ENCODE measurements at places on chromosomes 2 and 18.

DNA sequence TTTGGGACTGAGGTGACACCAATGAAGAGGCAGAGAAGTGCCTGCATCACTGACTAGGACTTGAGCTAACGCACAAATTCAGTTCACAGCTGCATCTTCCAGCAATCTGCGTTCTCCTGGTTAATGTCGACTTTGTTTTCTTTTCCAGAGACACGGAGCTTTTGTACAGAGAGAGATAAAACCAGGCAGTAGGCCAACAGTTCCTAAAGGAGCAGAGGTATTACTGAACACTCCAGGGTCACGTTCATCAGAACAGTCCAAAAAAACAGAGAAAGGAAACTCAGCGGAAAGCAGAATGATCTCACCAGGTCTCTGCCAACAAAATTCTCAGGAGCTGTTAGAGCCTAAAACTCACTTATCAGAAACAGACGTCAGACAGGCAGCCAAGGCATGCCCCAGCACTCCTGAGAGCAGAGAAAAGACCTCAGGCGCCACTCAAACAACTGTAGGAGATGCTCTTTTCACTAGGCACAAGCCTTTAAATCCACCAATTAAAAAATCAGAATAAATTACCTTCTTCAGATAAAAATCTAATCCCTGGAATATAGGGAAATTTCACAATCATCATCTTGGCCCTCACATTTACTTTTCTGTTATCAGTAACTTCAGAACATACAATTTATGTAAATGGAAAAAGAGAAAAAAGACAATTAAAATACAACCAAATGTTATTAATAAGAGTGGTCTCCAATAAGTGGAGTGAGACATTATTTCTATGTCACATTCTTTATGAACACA, 95.9 kb upstream of the SPTBN1 start:
- peak; percentile 43 for DNase-seq

- no peak for DNase-seq
These were observed 87.2 kb downstream of the PHLPP1 start for GRCh38 chr18:62802523-62802922.

DNA sequence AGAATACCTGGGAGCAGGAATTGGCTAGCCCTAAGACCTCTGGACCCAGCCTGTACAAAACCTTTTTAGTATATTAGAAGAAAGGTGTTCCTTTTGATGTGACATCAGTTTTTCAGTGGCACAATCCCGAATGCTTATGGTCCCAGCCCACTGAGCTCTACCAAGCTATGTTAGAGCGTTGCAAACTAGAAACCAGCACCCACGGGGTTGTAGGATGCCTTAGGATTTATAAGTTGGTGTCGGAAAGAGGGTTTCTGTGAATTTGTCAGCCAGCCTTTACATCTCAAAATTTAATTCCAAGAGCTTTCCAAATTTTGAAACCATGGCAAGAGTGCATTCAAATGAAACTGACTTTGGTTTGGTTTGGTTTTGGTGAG, 499 bp upstream of the LMAN1 start:
- DNase-seq = no peak

DNA sequence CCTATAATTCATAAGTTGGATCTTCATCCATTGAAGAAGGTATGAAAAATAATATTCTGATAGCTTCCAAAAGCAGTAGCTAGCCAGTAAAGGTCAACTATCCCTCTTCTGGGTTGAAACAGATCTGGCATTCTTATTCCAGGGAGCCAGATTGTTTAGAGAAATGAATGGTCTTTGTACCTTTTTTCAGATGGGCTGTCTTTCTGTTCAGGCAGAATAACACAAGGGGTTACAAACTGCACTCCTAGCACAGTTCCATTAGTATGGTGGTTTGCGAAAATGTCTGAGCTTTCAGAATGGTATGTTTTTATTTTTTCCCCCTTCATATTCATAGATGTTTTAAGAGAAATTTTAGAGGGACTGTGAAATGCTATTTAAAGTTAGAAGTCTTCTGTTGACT, 47.5 kb upstream of the TMEM178A start:
- no peak for DNase-seq

DNA sequence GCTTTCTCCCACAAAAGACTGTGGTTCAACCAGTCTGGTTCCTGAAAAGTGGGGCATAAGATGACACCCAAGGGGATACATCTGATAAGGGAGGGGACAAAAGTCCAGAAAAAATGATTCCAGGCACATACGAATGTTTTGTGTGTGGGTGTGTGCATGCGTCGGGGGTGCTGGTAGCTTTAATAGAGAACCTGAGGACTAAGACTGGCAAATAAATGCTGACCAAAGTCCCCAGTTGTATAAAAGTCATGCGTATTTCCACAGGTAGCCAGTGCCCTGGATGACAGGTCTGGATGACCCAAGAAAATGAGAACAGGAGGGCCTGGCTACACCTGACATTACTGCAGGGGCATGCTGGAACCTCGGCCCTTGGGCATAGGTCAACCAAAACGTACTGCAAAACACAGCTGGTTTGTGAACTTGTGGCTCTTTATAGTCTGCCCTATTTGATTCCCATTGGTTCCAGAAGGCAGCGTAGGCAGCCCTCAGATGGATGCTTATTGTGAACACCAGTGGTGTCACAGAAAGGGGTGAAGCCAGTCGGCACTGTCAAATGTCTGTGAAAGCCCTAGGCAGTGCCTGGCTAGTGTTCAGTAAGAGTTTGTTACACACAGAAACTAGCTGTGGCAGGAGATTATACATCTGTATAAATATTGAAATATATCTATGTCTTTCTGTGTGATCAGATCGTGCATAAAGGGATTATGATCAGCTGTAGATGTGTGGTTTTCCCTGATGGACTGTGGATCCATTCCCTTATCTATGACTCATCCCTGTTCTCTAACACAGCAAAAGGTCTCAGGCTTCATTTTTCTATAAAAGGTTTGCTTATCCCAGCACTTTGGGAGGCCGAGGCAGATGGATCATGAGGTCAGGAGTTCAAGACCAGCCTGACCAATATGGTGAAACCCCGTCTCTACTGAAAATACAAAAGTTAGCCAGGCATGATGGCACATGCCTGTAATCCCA, 58.3 kb downstream of the INSIG2 start:
- no peak for DNase-seq

DNA sequence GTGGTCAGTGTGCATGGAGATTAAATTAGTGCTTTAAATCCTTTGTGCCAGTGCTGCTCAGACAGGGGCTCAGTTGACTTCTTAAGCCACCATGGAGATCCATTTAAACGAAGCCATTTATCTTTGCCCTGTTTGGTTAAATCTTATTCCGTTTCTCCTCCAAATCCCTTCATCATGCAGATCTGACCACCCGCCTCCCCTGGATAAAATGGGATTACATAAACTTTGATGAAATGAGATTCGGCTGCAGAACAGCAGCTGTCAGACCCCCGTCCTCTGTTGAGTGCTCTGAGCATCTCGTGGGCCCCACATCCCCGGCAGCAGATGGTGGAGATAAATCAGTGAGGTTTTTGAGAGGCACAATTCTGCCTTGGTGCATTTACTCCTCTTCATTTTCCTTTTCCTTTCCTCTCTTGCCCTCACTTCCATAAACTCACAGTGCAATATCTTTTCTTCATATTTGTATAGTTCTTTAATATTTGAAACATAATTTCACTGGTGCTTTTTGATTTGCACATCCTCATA, 84.4 kb upstream of the TWIST2 start:
- DNase-seq = no peak

- no peak for DNase-seq
These were observed 93.5 kb upstream of the ITGB6 start for GRCh38 chr2:160293391-160294091.

DNA sequence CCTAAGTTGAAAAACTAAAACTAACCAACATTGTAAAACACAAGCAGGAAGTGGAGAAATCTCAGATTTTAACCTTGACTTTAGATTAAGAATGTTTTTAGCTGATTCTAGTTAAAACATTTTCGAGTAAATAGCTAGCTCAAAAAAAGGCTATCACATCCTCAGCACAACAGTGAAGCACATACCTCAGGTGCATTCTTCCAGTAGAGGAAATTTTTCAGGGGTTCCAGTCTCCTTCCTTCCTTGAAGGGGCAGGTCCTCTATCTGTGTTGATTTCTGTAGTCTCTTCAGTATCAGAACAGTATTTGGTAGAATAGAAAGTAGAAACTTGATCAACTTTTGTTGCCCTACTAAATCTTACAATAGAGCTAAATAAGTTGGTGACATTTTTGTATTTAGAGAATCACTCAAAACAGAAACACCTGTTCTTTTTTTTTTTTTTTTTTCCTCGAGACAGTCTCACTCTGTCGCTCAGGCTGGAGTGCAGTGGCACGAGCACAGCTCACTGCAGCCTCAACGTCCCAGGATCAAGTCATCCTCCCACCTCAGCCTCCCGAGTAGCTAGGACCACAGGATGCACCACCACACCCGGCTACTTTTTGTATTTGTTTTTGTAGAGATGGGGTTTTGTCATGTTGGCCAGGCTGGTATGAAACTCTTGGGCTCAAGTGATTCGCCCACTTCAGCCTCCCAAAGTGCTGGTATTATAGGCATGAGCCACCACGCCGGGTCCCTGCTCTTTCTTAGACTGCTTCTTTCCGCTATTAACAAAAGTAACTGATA, 6.9 kb upstream of the GPR155 start:
- no peak for DNase-seq
